ENCODE measurements at places on chromosomes 13 and 19.

DNA sequence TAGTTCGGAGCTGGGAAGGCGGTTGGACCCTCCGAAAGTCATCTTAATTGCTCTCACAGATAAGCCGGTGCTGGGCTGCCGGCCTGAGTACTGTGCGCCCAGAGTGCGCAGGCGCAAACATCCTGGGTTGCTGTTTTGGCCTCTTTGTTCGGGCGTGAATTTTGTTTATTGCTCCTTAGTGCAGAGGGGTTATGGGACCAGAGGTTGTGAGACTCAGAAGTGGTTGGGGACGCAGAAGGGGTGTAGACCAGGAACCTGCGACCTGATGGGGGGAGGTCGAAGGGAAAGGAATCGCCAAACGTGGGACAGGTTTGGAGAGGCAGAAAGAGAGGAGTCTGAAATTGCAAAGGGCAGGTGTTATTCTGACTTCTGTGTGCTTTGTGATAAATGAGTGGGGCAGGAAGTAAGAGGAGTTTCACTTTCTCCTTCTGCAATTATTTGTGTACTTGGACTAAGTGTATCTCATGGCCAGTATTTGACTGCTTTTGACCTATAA, 607 bp upstream of the ZNF566 start:
- DNase-seq: no peak

- no peak for DNase-seq
Measured at GRCh38 chr13:49315036-49315565, 67.4 kb downstream of the CDADC1 start.

- no peak for DNase-seq
Measured at GRCh38 chr13:113048766-113049165, 56.8 kb upstream of the F7 start.

- no peak for DNase-seq
Measured at GRCh38 chr13:73602295-73602694, 531.9 kb downstream of the KLF12 start.

DNA sequence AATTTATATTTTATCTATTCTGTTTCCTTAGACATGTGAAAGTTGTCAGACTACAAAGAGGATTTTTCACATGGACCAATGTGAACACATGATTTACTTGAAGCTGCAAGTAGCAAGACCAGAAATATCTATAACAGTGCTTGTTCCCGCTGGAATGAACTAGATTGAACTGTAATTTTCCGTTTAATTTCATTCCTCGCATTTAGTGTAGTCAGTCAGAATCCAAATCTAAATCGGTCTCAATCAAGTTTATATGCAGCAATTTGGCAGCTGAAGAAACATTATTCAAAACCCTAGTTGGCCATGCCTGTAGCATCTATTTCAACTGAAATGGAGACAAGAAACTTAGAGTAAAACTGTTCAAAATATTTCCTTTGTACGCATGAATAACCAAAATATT, 570.7 kb upstream of the SLITRK5 start:
- no peak for DNase-seq

DNA sequence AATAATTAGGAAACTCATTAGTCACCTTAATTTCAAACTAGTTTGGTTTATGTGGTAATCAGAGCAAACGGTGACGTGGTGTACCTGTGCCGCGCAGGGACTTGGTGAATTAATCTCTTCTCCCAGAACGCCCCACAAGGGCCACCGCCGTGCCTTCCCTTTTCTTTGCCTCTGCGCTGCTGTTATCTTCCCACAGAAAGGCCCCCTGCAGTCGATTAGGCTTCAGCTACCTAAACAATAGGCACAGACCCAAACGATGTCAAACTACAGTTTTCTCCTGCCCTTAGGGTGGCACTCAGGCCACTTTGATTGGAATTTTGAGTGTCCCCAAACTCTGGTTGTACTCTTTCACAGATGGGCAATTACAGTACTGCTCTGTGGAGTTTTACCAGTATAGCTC, 115.5 kb downstream of the GGACT start:
- DNase-seq: no peak

- DNase-seq: peak; percentile 63
Measured at GRCh38 chr13:50309318-50309717, 294.1 kb downstream of the KCNRG start.

GRCh38 chr19:14459703-14460102, 15.5 kb downstream of the PTGER1 start:
- no peak for DNase-seq

- no peak for DNase-seq
Measured at GRCh38 chr19:10256970-10257615, 5.1 kb downstream of the MRPL4 start.

- no peak for DNase-seq
Measured at GRCh38 chr13:20571676-20572075, 4.7 kb downstream of the IFT88 start.

- no peak for DNase-seq
Measured at GRCh38 chr13:96650301-96650886, 343.9 kb downstream of the OXGR1 start.

DNA sequence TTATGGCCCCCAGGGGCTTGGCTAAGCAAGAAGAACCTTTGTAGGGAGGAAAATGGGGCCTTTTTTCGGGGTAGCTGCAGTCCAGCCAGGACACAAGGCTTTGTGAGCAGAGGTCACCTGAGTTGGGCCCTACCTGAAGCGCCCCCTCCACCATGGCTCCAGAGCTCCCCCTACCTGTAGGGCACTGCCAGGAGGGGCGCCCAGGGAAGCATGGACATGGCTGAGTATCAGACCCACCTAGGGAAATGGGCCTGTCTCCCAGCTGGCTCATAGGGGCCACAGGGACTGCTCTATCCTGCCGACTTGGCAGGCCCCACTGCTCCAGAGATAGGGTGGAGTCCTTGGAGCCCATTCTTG, 9.0 kb upstream of the CEBPA start:
- no peak for DNase-seq

DNA sequence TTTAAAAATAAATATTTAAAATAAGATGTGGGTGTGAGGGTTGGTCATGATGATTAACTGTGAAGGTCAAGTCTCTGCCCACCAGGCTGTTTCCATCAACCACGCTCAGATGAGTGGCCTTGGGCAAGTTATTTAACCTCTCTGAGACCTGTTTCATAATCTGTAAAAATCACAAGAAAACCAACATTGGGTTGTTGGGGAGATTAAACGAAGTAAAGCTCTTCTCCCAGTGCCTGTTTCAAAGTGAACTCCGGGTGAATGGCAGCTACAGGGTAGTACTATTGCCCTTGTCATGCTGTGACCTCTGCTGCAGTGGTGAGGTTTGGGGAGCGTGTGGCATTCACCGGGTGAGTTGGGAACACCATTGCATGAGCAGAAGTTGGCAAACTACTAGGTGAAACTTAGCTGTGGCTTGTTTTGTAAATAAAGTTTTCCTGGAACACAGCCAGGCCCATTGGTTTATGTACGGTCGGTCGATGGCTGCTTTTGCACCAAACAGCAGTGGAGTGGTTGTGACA, 153.2 kb downstream of the USP12 start:
- no peak for DNase-seq

GRCh38 chr13:47594833-47595232, 406.2 kb downstream of the SUCLA2 start:
- DNase-seq: no peak

GRCh38 chr13:98041081-98041820, 87.8 kb downstream of the IPO5 start:
- no peak for DNase-seq
